ENCODE measurements at places on chromosomes 6 and 20.

DNA sequence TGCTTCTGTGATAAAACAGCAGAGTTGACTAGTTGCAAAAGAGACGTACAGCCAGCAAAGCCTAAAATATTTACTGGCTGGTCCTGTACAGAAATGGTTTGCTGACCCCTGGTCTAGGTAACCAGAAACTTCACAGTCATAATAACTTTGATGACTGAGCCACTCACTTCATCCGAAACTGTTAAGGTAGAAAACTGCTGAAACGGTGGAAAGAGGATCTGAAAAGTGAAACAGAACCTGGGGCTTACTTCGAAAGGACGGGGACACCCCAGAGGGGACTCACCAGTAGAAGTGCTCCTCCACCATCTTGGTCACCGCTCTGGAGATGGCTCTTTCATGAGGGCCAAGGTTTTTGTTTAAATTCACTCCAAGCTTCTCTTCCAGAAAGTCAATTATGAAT is 16.4 kb downstream of the FAXC start:
- DNase-seq: no peak

GRCh38 chr6:137816133-137816579 is 50.9 kb upstream of the TNFAIP3 start:
- no peak for DNase-seq

DNA sequence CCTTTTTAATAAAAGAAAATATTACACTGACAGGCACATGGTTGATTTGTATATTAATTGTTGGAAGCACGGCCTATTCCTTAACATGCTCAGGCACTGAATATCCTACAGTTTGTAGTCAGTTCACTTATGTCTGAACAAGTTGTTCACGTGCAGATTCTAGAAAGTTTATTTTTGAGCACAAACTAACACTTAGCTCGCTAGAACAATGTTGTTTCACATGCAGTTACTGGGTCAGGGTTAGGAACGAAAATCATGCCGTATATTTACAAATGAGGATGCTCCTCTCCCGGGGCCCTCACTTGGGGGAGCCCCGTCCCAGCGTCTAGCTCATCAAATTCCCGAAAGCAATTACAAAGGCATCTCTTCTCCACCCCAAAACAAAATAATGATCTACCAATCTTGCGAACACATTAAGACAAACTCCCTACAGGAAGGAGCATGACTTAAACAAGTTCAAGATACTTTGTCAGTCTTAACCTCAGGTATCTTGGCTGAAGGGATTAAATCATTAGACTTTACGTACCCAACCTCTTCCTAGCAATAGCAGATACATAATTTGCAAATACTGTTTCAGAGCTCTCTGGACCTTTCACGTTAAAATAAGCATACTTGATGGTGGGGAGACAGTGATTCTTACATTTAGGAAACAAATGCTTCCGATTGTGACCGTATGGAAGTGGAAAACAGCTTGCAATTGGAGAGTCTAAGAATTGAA is 1.5 kb downstream of the MAP7 start:
- peak; percentile 48 for DNase-seq

- no peak for DNase-seq
Measured at GRCh38 chr20:19786311-19786710, 28.3 kb downstream of the RIN2 start.

DNA sequence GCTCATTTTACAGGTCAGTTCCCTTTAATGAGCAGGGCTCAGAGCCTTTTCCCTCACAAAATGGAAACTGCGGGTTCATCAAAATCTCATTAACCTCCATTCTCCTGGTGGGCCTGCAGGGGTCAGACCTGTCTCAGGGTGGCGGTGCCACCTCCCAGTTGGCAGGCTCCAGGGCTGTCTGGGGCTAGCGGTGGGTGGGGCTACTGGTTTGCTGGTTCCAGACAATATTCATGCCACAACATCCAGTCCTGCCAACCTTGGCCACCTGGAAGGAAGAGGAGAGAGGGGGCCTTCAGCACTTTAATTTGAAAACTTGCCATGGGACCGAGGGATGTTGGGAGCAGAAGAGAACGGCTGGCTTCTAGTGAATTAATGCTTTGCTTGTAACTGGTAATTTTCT is 41.9 kb upstream of the CTNNBL1 start:
- no peak for DNase-seq

DNA sequence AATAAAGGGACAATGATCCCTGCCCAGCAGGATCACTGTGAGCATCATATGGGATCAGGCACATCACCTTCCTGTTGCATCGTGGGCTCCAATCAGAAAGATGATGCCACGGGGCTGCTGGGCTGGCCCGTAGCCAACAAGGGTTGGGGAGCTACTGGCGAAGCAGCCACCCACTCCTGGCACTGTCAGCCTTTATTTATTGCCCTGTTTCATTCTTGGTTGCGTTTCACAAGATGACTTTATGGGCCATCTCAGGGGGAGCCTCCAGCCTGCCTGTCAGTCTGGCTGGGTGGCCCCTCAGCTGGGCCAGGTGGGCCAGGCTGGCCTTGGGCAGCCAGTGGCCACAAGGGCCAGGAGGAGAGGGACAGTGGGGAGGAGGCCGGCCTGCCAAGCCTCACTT is 17.3 kb downstream of the VSTM2L start:
- DNase-seq: no peak

Measured in midbrain (tissue), 1 donor.